ENCODE measurements at places on chromosomes 6 and 20.
A peak's percentile ranks its signal among the peaks of the same experiment; 100 is the strongest.

- no peak for DNase-seq
Measured at GRCh38 chr6:21771626-21772320, 178.2 kb downstream of the SOX4 start.

GRCh38 chr20:1212607-1213396, 9.5 kb downstream of the C20orf202 start:
- DNase-seq: peak; percentile 44

DNA sequence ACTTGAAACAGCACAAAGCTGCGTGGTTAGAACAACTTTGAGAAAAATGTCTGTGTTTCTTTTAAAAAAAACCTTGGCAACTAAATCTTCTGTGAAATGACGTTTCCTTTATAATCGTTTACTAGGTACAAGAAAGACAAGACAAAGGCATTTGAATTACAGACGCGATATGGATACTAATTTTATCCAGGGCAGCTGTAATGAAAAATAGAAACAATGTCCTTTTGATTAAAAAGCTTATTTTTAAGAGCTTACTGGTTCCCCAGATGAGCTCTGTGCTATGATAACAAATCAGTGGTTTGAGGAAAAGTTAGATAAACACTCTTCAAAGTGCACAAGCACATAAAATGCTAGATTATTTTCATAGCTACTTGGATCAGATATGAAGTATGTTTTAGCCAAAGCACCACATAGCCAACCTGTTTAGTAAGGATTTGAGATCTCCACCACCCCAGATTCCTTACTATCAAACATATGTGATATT, 1.6 kb upstream of the SYNCRIP start:
- no peak for DNase-seq

GRCh38 chr6:93176070-93176469, 243.3 kb downstream of the EPHA7 start:
- no peak for DNase-seq

GRCh38 chr6:38262609-38263008, 377.1 kb downstream of the BTBD9 start:
- no peak for DNase-seq

DNA sequence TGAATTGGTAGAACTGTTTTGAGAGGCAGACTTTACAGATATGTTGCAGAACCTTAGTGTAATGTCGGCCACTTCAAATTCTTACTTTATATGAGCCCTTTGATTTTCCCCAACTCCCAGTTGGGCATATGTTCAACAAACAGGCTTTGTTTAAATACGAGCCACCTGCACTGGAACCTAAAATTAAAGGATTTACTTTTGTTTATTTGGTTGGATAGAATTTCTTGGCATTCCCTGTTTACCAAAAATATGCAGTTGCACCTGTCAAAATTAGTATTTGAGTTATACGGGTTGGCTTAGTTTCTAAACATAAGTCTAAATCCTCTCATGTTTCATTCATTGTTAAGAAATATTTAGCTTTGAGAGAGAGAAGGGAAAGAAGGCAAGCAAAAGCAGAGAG, 2.4 kb upstream of the GLYATL3 start:
- no peak for DNase-seq

DNA sequence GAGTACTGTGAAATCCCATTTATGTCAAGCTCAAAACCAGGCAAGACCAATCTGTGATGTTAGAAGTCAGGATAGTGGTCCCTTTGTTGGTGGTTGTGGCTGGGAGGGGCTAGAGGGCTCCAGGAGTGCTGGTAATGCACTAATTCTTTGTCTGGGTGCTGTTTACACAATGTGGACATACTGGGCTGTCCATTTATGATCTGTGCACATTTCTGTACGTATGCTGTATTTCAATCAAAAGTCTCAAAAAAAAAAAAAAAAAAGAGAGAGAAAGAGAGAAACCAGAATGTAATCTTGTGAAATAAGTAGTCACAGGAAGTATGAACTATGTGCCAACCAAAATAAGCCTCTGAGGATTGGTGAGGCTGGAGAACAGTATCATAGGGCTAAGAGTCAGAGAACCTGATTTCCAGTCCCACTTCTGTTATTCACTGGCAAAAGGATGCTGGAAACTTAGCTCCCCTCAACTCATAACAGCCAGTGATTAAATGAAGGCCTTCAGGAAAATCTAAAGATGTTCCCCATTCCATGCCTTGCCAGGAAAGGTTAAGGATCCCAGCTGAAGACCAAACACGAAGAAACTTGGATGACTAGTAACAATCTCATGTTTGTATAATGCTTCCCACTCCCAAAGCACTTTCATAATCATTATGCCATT, 19.6 kb upstream of the TRAM2 start:
- no peak for DNase-seq

DNA sequence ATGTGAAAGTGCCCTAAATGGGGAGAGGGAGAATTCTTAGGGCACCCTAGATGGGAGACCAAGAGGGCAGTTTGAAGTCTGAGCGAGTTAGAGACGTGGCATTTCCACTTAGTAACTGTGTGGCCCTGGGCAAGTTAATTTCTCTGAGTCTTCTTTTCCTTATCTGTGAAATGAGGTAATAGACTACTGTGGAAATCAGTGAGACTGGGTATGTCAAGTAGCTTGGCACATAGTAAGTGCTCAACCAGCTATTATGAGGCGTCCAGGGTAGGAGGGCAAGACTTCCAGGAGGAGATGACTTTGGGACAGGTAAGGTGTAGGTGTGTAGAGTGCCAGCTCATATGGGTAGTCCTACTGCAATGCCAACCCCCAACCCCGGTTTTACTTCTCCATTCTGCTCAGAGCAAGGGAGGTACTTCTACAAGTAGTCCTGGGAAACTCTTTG, 770 bp downstream of the KIF3B start:
- no peak for DNase-seq

DNA sequence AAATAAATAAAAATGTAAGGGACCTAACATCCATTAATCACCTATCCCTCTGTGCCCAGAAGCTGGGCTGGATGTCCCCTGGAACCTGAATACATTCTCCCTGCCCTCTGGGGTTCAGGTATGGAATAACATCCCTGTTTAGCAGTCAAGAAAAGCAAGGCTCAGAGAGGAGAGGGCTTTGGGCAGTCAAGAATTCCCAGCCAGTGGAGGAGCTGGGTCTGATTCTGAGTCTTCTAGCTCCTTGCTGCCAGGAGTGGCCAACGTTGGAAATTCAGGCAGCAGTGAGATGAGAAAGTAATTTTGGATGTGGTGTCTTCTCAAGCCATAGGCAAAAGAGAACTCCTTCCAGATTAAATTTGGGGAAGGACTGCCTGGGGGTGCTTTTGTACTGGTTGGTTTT, 42.6 kb upstream of the ZNFX1 start:
- no peak for DNase-seq

DNA sequence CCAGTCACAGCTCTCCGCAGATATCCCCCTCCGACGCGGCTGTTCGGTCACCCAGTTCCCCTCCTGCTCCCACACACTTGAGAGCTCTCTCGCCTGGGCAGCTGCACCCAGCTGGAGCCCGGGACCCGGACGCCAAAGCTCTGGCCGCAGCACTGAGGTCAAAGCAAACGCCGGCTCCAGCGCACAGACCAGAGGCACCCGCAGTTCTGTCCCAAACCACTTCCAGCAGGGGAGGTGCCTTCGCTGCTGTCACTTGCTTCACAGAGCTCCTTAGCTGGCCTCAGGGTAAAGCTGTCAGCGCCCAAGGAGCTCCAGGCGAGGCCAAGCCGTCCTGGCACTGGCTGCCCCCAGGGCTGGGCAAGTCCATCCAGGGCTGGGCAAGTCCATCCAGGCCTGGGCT, 27.9 kb downstream of the SLC2A4RG start:
- no peak for DNase-seq

GRCh38 chr6:143187238-143187923, 126.7 kb downstream of the AIG1 start:
- peak; percentile 20 for DNase-seq

DNA sequence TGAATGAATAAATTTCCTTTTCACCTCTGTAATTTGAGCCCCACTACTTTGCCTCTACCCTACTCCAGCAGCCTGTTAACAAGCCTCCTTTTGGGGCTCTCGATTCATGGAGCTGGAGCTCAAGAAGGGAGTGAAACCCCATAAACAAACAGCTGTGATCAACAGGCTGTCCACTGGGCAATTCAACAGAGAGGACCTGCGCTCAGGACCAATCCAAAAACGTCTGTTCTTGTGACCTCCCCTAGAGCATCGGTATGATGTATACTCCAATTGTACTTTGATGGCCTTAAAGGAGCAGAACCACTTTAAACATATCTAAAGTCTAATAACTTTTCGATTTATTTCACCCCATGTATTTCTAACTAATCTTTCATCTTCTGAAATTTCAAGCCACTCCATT, 37.4 kb downstream of the HIVEP2 start:
- DNase-seq: no peak

- DNase-seq: no peak
Measured at GRCh38 chr6:149179431-149179830, 138.1 kb upstream of the TAB2 start.

GRCh38 chr6:105786449-105786848, 299.7 kb upstream of the PRDM1 start:
- no peak for DNase-seq

- DNase-seq: no peak
Measured at GRCh38 chr6:43850314-43851203, 80.5 kb downstream of the VEGFA start.

DNA sequence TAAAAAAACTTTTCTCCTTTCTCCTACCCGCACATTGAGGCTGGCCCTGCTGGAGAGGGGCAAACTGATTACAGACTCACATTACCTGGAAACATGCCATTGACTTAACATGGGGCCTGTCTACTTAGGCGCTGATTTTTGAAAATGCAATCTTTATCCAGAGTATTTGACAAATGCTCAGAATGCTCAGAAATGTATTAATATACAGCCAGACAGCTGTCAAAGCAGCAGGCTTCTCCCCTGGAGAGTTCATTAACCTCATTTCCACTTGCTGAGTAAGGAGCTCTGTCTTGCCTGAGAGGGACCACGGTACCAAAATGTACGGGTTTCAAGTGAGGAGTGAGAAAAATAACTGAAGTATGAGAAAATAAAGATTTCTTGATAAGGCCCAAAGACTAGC, 95.7 kb downstream of the PAX1 start:
- no peak for DNase-seq

- DNase-seq: no peak
Measured at GRCh38 chr20:49677777-49678758, 35.6 kb downstream of the B4GALT5 start.

DNA sequence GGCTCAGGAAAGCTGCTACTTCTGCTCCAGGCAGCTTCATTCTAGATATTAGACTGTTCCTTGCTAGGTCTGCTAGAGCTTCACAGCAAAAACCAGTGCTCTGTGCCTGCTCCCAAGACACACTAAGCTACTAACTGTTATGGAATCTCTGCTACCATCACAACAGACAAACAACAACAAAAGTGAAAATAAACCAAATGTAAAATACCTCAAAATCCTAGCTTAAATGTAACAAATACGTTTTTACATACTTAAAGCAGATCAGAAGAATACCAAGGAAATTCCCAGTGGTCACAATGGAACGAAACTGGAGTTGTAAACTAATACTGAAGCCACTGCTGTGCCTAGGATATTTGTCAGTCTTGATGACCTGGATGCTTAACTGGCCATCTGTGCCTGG, 84.6 kb upstream of the EZR start:
- no peak for DNase-seq
